ENCODE measurements at places on chromosomes 5 and 9. TPM values are rescaled to one million over a fixed set of nuclear protein-coding genes. Genes with fewer than 3 reads are reported as not detected.

ZMAT2 gene
- total RNA-seq, result 35.5 TPM

MRPS2 gene
- 42.6 TPM for total RNA-seq

ADAMTSL1 gene
- 1.7 TPM for total RNA-seq

DNA sequence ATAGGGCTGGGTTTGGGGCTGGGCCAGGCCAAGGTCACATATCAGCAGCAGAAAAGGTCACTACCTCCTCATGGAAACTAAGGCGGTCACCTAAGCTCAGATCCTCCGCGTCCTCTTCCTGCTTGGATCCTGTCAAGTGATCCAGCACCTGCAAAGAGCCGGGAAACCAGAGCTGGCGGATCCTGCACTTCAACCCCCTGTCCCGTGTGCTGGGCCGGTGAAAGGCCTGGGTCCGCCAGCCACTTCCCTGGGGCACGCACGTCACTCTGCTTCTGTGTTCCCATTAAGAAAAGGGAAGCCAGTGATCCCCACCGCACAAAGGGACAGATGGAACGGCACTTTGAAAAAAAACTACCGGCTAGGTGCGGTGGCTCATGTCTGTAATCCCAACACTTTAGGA is 61.3 kb upstream of the STXBP1 start:
- H3K27me3 ChIP-seq, result no peaks in the 10 kb centered on the region
- no peak overlapping the region for H3K4me3 ChIP-seq
- H3K27ac ChIP-seq, result no peak overlapping the region
- H3K36me3 ChIP-seq, result no peaks in the 10 kb centered on the region
- DNase-seq, result no peak

DNA sequence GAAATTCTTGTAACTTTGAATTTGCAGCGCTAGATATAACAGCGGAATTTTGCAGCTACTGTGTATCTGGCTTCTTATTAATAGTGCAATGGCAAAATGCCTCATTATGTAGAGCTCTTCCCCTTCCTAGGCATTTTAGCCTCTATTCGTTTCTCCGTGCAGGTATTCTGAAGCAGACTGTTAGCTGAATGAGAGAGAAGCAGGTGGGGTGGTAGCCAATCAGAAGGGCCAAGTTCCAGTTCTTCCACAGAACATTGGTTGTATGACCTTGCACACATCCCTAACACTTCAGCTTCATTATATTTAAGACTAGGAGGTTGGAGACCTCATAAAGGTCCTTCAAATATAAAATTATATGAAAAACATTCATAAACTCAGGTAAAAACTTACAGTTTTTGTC is 1.2 kb upstream of the VPS13A start:
- DNase-seq, result no peak
- peak overlapping the region; percentile 93 for H3K27ac ChIP-seq
- H3K4me1 ChIP-seq, result peaks cover 60% of the 10 kb centered on the region
- H3K27me3 ChIP-seq, result no peaks in the 10 kb centered on the region
- H3K4me3 ChIP-seq, result no peak overlapping the region
- no peaks in the 10 kb centered on the region for H3K36me3 ChIP-seq

DNA sequence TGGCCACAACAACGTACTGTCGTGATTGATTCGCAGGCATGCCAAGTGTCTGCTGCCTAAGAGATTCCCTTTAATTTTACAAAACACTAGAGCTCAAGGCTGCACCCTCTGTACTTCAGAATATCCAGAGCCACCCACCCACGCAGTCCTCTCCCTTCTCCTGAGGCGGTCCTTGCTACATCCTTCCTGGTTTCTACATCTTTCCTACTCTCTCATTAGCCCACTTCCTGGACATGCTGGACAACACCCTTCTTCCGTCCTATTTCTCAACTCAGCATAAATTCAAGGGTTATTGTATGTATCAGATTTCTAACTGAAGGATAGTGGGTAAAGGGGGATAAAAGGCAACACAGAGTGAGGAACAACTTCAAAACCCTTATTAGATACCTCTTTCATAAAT is 148.4 kb upstream of the MAP3K1 start:
- no peaks in the 10 kb centered on the region for H3K36me3 ChIP-seq
- no peak overlapping the region for H3K27ac ChIP-seq
- H3K27me3 ChIP-seq, result no peaks in the 10 kb centered on the region
- H3K4me1 ChIP-seq, result peaks cover 8% of the 10 kb centered on the region
- no peak for DNase-seq

GRCh38 chr9:76901801-76902200 is 4.1 kb downstream of the PRUNE2 start:
- no peaks in the 10 kb centered on the region for H3K36me3 ChIP-seq
- H3K4me1 ChIP-seq, result peaks cover 19% of the 10 kb centered on the region
- H3K4me3 ChIP-seq, result no peak overlapping the region

GRCh38 chr9:134541097-134541747 is 100.4 kb upstream of the COL5A1 start:
- peaks cover 24% of the 10 kb centered on the region for H3K4me1 ChIP-seq
- H3K36me3 ChIP-seq, result no peaks in the 10 kb centered on the region
- H3K4me3 ChIP-seq, result no peak overlapping the region
- peak; percentile 9 for DNase-seq

DNA sequence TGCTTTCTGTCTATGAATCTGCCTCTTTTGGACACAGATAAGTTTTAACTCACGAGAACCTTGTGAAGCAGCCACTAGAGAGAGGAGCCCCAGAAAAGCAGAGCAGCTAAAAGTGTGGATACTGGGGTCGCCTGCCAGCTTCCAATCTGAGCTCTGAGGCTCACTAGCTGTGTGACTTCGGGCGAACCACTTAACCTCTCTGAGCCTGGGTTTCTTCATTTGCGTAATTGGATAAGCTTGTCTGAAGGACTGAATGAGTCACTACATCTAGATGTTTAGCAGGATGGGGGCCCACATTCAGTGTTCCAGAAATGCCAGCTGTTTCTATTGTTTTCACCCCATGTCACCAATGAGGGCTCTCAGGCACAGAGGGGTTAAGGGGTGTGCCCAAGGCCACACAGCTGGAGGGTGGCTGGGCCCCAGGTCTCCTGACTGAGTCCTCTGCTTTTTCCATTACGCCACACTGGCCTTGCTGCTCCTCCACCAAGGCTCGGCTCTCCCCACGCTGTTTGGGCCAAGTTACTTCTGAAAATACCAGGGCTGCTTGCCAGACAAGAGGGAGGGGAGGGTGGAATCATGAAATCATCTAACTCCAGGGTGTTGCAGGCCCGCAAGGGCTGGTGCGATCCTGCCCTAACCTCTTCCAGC is 36.2 kb downstream of the SH3PXD2B start:
- DNase-seq, result peak; percentile 86
- H3K4me1 ChIP-seq, result peaks cover 53% of the 10 kb centered on the region
- H3K4me3 ChIP-seq, result no peak overlapping the region
- no peaks in the 10 kb centered on the region for H3K27me3 ChIP-seq
- H3K27ac ChIP-seq, result peak overlapping the region; percentile 69

DNA sequence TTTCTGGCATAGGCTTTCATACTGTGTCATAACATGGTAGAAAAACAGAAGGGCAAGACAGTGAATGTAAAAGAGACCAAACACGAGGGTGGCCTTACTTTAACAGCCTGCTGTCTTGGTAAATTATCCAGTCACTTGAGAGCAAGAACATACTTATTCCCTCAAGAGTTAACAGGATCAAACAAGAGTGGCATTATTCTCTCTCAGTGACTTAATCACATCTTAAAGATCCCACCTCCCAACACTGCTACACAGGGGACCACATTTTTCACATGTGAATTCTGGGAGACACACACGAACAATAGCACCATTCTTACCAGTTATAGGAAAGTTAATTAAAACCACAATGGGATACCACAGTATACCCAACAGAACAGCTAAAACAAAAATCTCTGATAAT is 898.0 kb upstream of the C9orf72 start:
- no peak overlapping the region for H3K4me3 ChIP-seq
- no peaks in the 10 kb centered on the region for H3K27me3 ChIP-seq
- no peak for DNase-seq
- no peak overlapping the region for H3K27ac ChIP-seq
- H3K36me3 ChIP-seq, result no peaks in the 10 kb centered on the region

GRCh38 chr5:111072949-111073682 is 1.6 kb downstream of the TSLP start:
- peaks cover 38% of the 10 kb centered on the region for H3K27me3 ChIP-seq
- H3K27ac ChIP-seq, result peak overlapping the region; percentile 67
- H3K4me3 ChIP-seq, result peak overlapping the region; percentile 71

- H3K27me3 ChIP-seq, result no peaks in the 10 kb centered on the region
- DNase-seq, result no peak
- peaks cover 20% of the 10 kb centered on the region for H3K36me3 ChIP-seq
- no peak overlapping the region for H3K27ac ChIP-seq
Measured at GRCh38 chr5:151475388-151475787, 28.0 kb downstream of the SLC36A1 start.

GRCh38 chr9:113912816-113913215 is 36.7 kb downstream of the ZNF618 start:
- peaks cover 13% of the 10 kb centered on the region for H3K4me1 ChIP-seq
- DNase-seq, result no peak
- peaks cover 4% of the 10 kb centered on the region for H3K27me3 ChIP-seq
- no peak overlapping the region for H3K27ac ChIP-seq
- H3K4me3 ChIP-seq, result no peak overlapping the region

GRCh38 chr5:84032324-84032723 is 311.7 kb upstream of the HAPLN1 start:
- H3K27ac ChIP-seq, result no peak overlapping the region
- no peaks in the 10 kb centered on the region for H3K27me3 ChIP-seq
- no peak overlapping the region for H3K4me3 ChIP-seq

- no peaks in the 10 kb centered on the region for H3K36me3 ChIP-seq
- H3K4me3 ChIP-seq, result no peak overlapping the region
- no peaks in the 10 kb centered on the region for H3K27me3 ChIP-seq
- peak overlapping the region; percentile 82 for H3K27ac ChIP-seq
- no peak for DNase-seq
- peaks cover 45% of the 10 kb centered on the region for H3K4me1 ChIP-seq
Measured at GRCh38 chr9:15155826-15156225, 151.2 kb downstream of the TTC39B start.
